Stimulated activated naive CD8-positive, alpha-beta T cell treated with anti-CD3 and anti-CD28 coated beads, Interleukin-15, amount 100 ng/mL, for 72 hours (primary cell): ENCODE measurements at places on chromosomes 3 and 15.

DNA sequence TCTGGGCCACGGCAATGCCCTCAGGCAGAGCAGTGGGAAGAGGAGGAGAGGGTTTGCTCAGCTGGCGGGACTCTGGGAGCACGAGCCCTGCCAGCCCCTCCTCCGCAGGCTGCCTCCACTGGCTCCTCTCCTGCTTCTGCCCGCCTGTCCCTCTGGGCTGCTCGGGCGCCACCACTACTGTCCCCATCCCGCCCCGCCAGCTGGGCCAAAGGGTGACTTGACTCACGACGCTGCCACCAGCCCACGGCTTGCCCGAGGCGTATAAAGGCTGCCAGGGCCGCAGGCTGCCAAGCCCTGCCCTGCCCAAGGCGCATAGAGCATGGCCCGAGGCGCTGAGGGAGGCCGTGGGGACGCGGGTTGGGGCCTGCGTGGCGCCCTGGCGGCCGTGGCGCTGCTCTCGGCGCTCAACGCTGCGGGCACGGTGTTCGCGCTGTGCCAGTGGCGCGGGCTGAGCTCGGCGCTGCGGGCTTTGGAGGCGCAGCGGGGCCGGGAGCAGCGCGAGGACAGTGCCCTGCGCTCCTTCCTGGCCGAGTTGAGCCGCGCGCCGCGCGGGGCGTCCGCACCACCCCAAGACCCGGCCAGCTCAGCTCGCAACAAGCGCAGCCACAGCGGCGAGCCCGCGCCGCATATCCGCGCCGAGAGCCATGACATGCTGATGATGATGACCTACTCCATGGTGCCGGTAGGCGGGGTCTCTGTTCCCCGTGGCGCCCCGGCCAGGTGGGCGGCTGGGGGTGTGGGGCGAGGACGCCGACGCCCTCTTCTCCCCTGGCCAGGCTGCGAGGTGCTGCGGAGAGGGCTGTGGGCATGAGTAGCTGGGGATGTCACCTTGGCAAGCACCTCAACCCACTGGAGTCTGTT, at the start of gene GLDN:
TSS of gene GLDN (plus strand) at position 290 of the 861 bp plus-strand sequence. CDS start at position 320, 30 bp downstream.
- DNase-seq: no peak

DNA sequence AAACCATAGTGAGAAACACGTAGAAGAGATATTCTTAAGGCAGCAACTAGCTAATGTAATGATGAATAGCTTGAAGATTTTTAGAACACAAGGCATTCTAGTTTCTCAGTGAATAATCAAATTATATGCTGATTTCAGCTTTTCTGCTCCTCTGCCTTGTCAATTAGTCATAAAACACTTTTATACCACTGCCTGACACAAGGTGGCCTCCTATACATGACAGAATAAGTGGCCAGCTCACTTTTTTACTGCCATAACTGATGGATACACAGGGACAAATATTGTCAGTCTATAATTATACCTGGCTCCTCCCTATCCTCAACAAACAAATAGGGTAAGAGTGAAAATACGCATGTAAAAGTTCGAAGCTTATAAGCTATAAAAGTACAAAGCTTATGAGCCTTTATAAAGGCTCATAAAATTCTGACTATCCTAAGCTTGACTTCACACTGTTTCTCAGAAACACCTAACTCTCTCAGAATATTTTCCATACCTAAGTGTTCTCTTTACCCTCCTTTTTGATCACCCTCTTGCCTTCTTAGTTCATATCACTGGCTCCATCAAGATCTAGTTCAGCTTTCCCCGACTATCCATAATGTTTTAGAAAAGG, 81.6 kb downstream of the HERC1 start:
- DNase-seq: peak; percentile 20

DNA sequence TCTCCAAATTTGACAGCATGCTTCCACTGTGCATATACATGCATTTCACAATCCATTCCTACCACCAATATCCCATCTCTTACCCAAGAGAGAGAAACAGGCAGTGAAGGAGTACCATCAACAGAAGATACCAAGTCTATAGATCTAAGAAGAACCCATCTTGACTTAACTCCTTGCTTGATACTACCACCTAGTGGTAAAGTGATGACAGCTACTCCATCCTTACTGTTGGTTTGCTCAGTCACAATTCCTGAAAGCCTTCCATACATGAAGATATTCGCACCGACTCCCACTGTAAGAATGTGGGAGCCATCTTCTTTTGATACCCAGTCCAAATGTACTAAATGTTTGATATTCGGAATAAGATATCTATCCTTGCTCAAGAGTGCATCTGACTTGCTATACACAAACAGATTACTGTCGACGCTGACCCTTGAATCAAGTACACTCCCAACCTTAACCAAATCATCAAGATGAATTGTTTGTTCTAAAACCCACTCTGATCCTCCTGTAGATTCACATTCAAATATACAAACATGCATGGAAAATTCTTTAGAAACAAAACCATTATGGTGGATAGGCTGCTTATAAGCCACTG, 123.1 kb downstream of the DMXL2 start:
- no peak for DNase-seq

DNA sequence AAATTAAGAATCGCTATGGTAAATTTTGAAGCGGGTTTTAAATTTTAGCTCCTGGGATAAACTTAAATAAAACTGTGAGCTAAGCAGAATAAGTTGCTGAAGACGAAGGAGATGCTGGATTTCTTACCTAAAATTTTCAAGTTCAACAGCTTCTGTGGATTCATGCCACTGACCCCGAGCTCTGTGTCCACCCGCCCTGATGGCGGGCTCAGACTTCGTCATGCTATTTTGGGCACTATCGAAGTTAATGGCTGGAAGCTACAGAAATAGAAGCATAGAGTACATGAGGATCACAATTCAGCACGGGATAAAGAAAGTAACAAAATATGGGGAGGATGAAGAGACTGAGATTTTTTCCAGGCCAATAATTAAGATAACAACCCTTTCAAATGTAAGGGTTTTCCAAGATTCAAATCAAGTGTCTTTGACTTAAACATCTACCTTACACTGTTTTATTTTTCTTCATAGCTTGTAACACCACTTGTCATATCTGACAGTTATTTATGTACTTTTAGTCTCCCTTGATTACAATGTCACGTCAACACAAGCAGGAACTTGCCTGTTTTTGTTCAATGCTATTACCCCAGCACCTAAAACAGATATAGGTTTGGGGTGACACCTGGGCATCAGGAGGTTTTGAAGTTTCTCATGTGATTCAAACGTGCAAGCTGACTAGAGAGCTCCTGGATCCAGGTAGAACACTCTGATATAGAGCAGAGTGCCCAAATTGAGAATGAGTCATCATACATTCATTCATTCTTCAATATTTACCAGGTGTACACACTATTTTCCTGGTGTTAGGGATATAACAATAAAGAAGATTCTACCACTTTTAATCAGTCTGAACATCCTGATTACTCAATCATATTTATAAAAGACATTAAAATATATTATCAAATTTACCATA, 23.0 kb downstream of the NEK10 start:
- DNase-seq: no peak

DNA sequence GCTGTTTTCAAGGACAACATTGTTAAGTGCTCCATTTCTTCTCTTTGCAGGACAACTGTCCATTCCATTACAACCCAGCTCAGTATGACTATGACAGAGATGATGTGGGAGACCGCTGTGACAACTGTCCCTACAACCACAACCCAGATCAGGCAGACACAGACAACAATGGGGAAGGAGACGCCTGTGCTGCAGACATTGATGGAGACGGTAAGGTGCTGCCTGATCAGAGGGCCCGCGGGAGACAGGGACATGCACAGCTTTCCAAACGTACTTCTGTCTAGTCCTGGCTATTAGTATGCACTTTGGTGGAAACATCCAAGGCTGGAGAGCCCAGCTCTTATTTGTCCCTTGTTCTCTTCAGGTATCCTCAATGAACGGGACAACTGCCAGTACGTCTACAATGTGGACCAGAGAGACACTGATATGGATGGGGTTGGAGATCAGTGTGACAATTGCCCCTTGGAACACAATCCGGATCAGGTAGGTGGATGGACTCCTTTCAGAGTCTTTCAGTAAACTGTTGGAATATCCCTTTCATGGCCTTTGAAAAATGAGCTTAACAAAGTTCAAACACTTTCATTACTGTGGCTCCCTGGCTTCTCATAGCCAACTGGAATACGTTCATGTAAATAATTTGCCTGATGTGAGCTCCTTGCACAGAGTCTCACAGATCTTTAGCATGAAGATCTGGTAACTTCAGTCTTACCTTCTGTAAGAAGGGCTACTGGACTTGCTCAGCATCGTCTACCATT, 10.4 kb downstream of the THBS1 start:
- no peak for DNase-seq

DNA sequence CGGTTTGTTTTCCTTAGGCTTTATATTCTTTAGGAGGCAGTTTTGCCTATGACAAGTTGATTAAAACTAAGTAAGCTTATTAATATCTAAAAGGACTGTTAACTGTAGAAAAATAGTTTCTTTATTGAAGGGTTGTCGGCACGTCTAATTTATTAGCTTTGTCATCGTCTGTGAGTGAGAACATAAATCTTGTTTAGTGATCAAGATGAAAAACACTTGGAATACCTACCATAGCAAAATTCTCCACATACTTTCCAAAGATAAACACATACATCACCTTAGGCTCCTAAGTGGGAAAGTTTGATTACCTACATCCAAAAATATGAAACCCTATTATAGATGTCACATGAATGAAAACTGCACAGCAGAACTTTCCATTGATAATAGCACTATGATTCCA, 139.1 kb upstream of the BNIP2 start:
- no peak for DNase-seq

DNA sequence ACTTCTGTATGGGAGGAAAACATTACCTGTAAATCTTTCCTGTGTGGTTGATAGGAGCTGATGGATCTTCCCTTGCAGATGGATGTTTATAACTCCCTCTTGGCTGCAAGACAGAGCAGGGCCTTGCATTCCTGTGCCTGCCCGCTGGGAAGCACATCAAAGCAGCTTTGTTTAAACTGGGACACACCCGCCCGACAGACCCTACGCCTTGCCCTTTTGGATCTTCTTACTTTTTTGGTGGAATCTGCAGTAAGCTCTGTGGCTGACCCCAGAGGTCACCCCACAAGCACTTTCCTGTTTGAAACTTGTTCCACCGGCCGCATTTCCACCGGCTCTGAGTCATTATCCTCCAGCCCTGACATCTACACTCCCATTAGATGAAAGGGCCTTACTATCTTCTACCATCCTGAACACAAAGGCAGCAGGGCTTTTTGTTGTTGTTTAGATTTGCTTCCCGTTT, 244.1 kb upstream of the STT3B start:
- peak; percentile 21 for DNase-seq

DNA sequence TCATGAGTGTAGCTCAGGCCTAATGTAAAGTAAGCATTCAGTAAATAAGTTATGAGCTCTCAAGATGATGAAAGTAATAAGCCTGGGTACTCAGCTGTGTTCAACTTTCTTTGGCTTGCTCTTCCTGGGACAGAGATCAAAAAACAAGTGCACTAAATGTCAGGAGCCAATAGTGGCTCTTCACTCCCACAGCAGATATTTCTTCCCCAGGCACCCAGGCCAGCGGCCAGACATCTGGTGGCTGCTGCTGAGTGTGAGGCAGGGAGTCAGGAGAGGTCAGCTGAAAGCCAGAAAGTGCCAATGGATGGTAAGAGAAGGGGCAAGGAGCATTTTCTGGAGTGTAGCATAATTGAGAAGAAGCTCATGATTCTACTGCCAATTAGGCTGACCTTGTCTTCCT, 18.2 kb upstream of the ITGA11 start:
- no peak for DNase-seq

DNA sequence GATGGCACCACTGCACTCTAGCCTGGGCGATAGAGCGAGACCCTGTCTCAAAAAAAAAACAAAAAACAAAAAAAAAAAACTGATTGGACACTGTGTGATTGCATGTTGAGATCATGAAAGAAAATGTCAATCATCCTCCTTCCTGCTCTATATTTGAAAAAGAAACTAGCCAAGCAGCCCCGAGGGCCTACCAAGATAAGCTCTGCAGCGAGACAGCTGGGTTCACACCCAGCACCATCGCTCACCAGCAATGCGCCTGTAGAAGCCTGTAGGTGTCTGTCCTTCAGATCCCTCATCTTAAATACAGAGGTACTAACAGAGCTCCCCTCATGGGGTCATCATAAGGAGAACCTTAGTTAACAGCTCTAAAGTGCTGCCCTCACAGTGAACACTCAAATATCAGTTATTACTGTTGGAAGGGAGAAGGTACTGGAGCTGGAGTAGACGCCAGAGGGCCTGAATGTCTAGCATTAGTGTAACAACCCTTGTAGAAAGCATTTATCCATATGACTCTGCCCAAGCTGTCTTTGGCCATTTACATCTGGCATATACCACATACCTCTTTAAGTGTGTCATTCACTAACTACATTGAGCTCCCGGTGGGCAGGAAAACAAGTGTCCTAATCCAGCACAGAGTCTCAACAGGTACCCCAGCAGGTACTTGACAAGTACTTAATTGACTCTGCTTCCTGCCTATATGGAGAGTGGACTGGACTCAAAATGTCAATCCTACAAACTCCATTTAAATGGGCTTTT, 22.9 kb downstream of the MYLK start:
- DNase-seq: no peak

- no peak for DNase-seq
Observed at GRCh38 chr3:49775538-49775937, 10.8 kb downstream of the IP6K1 start.

GRCh38 chr15:57948351-57949289, 116.9 kb downstream of the ALDH1A2 start:
- DNase-seq: no peak

- DNase-seq: no peak
Observed at GRCh38 chr15:68632101-68632500, 53.3 kb downstream of the CORO2B start.

- DNase-seq: peak; percentile 80
Observed at GRCh38 chr15:99502182-99502581, 63.6 kb upstream of the MEF2A start.

GRCh38 chr3:128488636-128488990, 4.4 kb downstream of the GATA2 start:
- DNase-seq: no peak

- DNase-seq: no peak
Observed at GRCh38 chr3:25246913-25247312, 181.2 kb upstream of the RARB start.

GRCh38 chr3:185988080-185988815, 50.4 kb upstream of the TRA2B start:
- DNase-seq: no peak

GRCh38 chr15:41795996-41796856, 21.9 kb downstream of the MAPKBP1 start:
- DNase-seq: no peak

DNA sequence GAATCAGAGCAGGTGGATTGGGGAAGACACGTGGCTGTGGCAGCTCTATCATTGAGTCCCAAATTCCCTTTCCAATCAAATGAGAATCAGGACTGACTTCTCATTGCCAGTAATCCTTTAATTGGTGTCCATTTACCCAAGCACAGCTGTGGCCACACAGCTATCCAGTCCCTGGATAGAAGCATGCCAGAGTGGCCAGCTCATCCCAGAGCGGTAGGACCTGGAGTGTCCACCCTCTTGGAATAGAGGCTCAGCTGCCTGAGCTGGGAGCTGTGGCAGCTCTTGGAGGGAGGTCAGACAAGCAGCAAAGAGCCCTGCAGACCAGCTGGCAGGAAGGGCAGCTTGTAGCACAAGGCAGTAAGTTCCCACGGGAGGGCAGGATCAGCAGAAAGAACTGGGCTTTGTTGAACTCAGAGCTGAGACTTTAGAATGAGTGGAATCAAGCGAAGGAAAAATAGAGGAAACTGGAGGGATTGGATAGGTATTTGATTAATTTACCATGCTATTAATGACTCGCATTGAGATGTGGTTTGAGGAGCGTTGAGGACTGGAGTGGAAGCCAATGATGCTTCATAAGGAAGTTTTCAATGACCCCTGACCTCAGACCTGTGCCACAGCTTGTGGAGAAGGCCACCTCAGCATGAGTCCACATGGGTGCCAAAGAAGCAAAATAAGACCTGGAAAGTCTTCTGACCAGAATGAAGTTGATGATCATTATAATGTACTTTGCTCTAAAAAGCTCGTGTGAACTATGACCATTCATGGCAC, 6.9 kb upstream of the ALPK3 start:
- no peak for DNase-seq
